ENCODE measurements at places on chromosomes 4 and X.

GRCh38 chr4:150546286-150546685, 35.7 kb upstream of the MAB21L2 start:
- DNase-seq: no peak

GRCh38 chr4:140149846-140150635, 3.9 kb downstream of the MAML3 start:
- DNase-seq: no peak

GRCh38 chrX:18227458-18227857, 6.8 kb upstream of the BEND2 start:
- DNase-seq: no peak

DNA sequence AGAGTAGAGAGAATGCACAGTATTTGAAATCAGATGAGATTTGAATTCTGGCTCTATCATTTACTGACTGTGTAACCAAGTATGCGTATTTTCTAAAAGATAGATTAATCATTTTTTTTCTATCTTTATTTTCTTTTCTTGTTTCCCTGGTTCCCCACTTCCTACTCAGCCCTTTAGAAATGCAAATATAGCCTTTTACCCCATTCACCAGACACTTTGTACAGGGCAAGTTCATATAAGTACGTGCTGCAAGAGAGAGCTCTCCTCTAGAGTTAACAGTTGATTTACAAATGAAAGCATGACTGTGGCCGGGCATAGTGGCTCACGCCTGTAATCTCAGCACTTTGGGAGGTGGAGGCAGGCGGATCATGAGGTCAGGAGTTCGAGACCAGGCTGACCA, 17.8 kb upstream of the TDO2 start:
- DNase-seq: no peak

- DNase-seq: no peak
Measured at GRCh38 chrX:151419782-151420181, 22.8 kb downstream of the VMA21 start.

DNA sequence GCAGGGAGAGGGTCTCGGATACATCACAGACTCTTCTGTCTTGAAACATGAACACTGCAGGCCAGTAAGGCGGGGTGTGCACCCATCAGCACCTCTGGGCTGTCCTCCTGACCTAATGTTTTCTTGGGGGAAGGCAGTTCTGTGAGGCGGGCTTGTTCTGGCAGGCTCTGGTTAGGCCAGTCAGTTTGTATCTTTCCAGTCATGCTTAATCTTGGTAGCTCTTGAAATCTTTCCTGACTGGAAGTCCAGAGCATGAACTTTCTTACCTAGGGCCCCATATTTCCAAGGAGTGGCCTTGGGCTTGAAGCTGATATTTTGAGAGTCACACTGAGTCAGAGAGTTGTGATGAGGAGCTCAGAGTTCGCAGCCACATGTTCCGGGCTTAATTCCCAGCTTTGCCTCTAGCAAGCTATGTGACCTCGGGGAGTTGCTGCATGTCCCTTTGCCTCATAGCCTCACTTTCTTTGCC, 54.2 kb upstream of the RASSF6 start:
- DNase-seq: no peak

Data from NCI-H524 treated with DMSO at 0.1 percent for 48 hours (cell line).